GM13976 (cell line): ENCODE measurements at places on chromosomes 2 and 18.

DNA sequence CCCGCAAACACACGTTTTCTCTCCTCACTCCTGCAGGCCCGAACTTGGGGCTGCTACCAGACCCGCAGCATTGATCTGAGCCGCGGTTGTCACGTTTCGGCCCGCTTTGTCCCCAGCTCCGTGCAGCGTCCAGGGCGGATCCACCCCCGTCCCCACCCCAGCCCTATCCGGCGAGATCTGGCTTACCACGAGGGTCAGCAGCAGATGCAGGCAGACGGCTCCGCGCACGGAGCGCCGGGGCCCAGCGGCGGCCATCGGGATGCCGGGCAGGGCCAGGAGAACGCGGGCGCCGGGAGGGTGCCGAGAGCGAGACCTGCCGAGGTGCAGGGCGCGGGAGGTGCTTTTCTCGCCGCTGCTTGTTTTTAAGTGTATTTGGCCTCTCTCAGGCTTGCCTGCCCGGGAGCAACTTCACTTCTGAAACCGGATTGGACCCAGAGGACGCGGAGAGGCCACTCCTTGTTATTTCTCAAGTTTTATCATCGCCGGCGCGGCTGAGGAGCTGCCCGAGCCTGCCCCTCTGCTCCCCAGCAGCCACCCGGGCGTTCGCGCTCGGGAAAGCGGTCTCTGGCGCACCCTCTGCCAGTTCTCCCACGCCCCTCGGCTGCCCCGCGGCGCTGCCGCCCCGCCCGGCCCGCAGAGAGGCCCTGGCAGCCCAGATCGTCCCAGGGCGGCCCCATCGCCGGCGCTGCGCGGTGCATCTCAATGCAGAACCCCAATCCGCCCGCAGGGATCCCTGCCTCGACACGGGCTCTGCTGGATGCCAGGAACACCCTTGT, at the start of gene DSC3:
TSS of gene DSC3 (minus strand) at position 337 of the 776 bp plus-strand sequence. CDS start at position 255, 82 bp downstream.
- peak; percentile 40 for DNase-seq

DNA sequence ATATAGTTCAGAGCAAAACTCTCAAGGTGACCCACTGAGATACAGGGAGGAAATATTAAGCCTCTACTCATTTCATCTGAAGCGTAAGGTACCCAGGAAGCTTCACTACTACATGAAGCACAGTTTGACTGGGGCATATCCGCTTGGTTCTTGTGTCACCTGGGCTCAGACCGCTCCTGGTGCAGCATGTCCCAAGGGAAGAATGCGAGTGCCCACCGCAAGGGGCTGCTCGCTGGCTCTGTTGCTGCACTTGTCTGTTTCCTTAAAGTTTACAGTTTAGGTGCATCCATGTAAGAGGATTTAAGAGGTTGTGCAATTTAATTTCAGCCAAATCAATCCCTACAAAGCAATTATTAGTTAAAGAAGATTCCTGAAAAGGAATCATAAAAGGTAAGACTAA, 507.8 kb downstream of the FBXO15 start:
- DNase-seq, result no peak

DNA sequence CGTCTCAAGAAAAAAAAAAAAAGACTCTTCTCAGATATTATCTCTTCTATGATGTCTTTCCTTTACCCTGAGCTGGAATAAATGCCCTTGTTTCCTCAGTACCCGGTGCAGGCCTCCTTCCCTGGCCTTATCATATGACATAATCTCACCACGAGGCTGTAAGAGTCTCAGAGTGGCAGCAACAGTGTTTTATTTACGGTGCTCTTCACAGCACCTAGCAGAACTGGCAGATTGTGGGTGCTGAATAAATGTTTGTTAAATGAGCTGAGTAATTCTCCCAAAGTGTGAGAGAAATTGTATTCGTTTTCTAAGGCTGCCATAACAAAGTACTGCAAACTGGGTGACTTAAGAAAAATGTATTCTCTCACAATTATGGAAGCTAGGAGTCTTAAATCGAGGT, 82.8 kb upstream of the CD28 start:
- DNase-seq, result no peak

DNA sequence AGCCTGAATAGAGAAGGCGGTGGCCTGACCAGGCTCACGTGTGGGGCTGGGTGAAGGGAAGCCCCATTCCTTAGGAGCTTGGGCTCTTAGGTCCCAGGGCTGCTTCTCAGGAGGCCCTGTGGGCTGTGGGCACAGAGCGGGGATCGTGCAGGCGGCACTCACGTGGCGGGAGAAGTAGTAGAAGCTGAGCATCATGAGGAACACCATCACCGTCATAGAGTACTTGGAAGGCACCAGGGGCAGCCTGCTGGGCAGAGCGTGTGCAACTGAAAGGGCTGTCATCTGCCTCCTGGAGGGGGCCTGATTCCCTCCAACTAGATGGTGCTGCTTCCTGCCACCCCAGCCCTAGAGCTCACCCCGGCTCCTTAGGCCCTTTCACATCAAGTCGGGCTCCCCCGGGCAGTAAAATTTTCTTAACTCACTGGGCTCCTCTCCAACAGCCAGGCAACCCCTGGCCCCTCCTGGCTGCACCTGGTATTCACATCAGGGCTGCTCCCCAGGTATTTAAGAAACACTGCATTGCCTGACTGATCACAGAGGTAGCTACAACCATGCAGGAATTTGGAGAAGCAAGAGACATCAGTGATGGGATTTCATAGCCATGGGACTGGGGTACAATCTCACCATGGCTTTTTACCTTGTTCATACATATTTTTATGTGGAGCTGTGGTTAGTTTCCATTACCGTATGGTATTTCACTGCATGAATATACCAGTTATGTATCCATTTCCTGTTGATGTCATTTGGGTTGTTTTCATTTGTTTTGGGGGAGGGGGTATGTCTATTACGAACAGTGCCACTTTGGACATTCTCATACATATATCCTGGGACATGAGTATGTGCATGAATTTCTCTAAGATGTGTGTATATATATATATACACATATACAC, 32.9 kb downstream of the CENPO start:
- no peak for DNase-seq

GRCh38 chr18:36335476-36336279, 38.2 kb downstream of the FHOD3 start:
- DNase-seq, result no peak

DNA sequence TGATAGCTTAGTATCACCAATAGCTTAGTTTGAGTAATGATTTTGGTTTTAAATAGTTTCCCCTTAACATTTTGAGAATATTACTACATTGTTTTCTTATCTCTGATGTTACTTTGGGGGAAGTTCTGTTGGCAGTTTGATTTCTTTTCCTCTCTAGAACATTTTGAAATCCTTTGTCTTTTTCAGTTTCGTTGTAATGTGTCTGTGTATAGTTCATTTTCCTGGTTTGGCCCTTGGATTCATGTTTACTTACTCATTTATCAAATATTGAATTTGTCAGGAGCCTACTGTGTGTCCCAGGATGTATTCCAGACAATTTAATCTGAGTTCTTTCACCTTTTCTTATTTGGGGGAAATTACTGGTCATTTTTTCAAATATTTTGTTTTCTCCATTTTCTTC, 16.7 kb downstream of the ANKRD12 start:
- no peak for DNase-seq

- no peak for DNase-seq
These were observed 120.1 kb upstream of the CCDC195 start for GRCh38 chr2:224836263-224836662.

- DNase-seq, result no peak
These were observed 48.3 kb upstream of the SEMA4C start for GRCh38 chr2:96918092-96918753.

DNA sequence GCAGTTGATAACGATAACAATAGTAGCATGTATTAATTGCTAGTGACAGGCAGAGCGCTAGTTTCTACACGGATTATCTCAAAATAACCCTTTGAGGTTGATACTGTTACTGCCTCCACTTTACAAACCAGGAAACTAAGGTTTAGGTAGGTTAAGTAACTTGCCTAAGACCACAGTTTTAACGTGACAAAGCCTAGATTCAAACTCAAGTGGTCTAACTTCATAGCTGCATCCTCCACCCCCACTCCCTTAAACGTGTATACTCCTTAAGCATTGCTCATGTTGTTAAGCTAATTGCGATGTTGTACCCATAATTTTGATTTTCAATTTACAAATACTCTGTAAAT, 1.2 kb downstream of the ME2 start:
- DNase-seq, result peak; percentile 23

GRCh38 chr18:62438018-62438329, 84.9 kb upstream of the ZCCHC2 start:
- no peak for DNase-seq

GRCh38 chr18:50289108-50289443, 1.6 kb upstream of the CXXC1 start:
- DNase-seq, result no peak

DNA sequence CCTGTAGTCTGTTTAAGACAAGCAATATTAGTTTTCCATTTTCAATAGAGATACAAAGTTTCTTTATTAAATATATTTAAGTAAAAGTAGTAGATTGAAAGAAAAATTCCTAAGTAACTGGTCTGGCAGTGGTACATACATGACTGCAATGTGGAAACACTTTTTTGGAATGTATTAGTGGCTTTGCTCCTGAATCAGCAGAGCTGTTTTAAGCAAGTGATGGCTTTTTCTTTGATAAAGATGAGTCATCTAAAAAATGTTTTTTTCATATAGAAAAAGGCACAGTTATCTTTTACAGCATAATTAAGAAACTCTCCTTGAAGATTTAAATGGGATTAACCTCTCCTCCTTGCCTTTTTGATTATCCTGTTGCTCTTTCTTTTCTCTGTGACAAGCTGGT, 34.9 kb downstream of the KDM3A start:
- DNase-seq, result no peak

DNA sequence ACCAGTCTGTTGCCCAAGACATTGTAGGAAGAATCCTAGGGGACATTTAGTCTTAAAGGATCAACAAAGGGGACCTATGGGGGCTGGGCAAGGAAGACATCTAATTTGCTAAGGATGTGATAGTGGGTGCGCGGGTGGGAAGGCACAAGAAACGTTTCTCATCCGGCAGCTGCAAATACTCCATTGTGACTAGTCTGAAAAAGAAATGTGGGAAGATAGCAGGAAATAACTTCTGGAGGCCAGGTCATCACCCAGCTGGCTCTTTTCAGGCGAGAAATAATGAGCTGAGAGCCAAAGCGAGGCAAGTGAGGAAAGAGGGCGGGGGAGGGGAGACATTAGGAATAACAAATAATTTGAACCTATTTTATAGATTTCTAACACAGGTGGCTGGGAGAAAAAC, 70.3 kb upstream of the NCK2 start:
- DNase-seq, result no peak

- no peak for DNase-seq
These were observed 42.0 kb upstream of the CCDC150 start for GRCh38 chr2:196597531-196597930.

DNA sequence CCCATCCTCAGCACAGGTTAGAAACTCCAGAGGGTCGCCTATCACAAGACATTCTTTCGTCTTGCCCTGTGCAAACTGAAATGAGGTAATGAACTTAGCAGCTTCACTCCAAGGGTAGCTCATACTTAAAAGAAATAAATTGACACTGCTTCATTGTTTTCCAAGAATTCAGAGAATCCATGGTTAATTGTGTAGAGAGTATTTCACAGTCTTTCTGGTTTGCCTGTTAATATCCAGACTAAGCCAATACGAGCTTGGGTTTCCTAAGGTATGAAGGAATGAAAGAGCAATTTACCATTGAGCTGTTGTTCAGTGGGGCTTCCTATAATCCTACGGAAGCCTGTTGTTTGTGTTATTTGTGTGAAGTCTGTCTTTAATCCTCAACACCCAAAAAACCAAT, 58.7 kb downstream of the FAM124B start:
- no peak for DNase-seq

DNA sequence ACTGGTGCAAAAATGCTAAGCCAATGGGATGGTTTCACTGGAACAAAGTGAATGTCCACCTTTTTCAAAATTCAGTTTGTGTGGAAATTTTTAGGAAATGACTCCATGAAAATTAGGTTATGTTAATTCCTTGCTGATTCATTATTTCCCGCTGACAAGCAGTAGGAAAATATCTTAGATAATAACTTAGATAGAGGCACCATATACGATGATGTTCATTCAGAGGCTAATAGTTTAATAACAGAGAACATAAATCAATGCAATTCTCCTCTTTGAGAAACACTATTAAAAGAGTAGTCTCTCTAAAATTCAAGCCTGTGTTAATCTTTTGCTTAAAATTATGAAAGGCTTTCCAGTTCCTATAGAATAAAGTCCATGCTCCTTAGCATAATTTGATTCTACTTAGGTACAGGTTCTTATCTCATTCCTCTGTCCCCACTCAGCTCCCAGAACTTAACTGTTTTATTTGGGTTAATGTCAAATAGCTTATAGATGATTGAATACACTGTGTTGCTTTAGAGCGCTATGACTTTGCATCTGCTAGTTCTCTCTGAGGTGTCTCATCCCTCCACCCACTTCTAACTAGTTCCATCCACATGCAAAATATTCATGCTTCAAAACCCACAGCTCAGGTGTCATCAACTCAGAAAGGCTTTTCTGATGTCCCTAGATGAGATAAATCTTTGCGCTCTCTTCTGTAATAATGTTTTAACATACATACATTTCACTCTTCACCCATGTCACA, 503.6 kb downstream of the ERBB4 start:
- no peak for DNase-seq

DNA sequence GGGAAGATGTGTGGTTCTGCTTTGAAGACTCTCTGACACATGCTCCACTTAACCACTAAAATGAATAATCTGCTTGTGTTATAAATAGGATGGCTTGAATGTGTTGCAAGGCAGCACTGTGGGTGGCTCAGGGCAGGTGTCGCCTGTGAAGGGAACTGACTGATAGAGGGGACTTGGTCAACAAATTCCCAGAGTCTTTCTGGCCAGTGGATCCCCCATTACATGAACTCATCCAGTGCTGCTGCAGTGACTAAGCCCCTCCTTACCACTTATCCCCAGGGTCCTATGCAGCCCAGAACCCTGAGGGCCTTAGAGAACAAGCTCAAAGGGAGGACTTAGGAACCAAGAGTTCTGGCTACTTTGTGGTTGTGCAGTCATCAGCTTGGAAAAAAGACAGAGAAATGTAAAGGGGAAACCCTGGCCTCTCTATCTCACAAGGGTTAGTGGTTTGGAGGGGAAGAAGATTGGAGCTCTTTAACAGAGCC, 226.2 kb upstream of the TNP1 start:
- DNase-seq, result no peak

DNA sequence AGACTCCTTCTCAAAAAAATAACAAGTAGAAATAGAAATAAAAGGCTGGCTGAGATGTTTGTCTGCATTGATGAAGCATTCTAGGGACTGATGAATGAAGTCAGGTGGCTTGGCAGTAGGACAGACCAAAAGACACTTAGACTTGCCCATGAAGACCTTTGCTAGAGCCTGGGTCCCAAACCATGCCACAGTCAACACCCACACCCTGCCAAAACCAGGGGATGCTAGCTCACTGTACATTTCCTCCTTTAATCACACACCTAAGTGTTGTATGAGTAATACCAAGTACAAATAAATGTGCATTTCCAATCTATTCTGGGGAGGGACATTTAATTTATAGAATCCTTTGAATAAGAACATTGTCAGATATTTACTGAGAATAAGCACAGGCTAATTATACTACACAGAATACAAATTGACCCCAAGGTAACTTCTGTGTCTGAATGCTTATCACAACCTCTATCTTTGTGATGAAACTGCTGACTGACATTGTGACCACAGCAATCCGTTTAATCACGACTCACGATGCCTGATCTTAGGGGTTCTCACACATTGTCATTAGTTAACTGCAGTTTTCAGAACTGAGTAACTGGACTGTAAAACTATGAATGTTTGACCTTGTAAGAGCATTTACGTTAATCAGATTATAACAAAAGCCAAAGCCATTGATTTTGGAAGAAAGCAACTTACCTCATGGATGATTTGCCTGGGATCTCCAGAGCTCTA, 10.5 kb upstream of the NOL10 start:
- DNase-seq, result no peak
